Stimulated activated CD4-positive, alpha-beta T cell treated with anti-CD3 and anti-CD28 coated beads, Interleukin-15, amount 100 ng/mL, for 1 hour (primary cell): ENCODE measurements at places on chromosomes 4 and X.

DNA sequence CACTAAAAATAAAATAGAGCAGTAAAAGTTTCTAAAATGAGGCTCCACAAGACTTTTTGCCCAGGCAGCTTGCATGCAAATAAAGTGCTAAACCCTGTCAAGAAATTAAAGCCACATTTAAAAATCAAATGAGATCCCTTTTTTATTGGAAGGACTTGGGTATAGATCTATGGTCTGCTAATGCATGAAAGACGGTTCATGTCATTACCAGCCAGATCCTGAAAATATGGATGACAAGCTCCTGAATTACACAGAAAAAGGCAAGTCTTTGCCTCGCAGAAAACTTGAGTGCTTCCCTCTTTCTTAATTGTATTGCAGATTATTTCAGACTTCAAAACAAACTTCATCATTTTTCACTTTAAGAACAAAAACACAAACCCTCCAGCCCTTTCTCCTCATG is 169.6 kb downstream of the LDB2 start:
- DNase-seq: no peak

DNA sequence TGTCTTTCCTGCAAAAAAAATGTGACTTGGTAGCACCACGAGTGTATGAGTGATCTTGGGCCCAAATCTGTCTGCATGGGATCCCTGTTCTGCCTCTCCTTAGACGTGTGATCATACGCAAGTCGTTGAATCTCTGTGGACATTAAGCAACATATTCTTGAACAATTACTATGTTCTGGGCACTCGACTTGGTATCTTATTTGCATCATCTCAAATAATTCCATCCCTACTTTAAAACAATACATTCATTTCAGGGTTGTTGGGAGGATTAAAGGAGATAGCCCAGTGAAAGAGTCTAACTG is 145.4 kb upstream of the CPEB2 start:
- DNase-seq: no peak

DNA sequence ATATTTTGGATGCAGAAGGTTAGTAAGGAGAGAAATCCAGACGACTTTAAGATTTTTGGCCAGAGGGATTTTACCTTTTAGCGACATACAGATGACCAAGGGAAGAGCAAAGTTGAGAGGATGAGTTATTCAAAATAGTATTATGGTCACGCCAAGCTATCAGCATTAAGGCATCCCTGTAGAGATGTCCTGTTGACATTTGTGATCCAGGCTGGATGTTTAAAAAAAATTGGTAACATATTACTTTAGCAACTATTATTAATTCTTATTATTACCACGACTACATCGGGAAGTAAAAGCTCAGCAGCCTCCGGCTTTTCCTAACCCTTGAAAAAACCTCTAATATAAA is 562 bp upstream of the OSTC start:
- no peak for DNase-seq

DNA sequence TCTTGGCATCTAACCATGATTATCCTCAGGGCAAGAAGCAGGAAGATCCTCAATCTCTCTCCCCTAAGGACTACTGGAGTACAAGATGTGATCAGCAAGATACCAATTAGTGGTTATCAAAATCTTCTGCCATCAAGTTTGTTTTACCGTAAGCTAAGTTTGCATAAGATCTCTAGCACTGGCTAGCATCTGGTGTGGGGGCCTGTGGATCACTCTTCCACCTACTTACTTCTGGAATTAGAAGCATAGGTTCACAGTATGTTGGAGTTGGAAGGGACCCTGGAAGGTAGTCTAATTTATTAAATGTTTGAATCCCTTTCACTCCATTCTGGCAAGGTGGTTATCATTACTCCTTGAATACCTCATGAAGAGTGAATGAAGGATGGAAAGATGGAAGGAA is 93.3 kb upstream of the BANK1 start:
- DNase-seq: no peak

- DNase-seq: no peak
Observed at GRCh38 chr4:65805936-65806335, 135.6 kb upstream of the EPHA5 start.

DNA sequence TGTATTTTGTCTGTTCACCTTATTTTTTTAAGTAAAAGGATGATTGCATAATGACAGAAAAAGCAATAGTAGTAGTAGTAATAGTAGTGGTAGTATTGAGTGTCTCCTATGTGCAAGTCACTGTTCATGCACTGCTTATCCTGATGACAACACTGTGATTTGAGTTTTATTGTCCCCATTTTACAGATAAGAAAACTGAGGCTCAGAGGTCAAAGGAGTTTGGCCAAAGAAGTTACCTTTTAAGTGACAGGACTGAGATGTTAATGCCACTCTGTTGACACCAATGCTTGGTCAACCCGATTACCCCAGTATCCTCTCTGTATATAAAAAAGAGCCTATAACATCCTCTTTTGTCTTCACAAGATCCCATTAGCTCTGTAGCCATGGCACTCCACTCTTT is 100.5 kb upstream of the FRMPD3 start:
- no peak for DNase-seq

- DNase-seq: no peak
Observed at GRCh38 chr4:73698217-73698616, 42.2 kb upstream of the CXCL8 start.

- DNase-seq: no peak
Observed at GRCh38 chrX:125651426-125651825, 331.8 kb downstream of the TEX13C start.

- DNase-seq: no peak
Observed at GRCh38 chr4:48467891-48468290, 15.3 kb upstream of the SLC10A4 start.

GRCh38 chr4:148487181-148487580 is 45.0 kb upstream of the NR3C2 start:
- no peak for DNase-seq

GRCh38 chr4:37001688-37002436 is 242.7 kb upstream of the NWD2 start:
- no peak for DNase-seq

- no peak for DNase-seq
Observed at GRCh38 chr4:134201216-134202161, at the start of gene PABPC4L. Gene PABPC4L (minus strand): TSS chr4:134201789. CDS start chr4:134201019, 770 bp downstream.

DNA sequence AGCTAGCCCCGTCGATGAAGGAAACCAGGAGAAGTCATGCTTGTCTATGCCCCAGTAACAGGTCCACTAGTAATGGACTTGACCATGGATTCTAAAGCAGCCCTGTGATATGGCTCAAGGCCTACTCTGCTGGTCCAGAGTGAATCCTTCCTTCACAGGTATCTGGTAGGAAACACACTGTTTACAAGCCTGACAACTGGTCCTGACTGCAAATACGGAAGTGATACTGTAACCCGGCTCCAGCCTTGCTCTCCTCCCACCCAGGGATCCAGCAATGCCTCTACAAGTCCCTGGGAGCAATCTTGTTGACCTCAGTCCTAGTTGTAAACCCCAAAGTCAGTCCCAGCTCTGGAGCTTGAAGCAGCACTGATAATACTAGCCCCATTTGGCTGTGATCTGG is 239.2 kb upstream of the GRID2 start:
- DNase-seq: no peak

DNA sequence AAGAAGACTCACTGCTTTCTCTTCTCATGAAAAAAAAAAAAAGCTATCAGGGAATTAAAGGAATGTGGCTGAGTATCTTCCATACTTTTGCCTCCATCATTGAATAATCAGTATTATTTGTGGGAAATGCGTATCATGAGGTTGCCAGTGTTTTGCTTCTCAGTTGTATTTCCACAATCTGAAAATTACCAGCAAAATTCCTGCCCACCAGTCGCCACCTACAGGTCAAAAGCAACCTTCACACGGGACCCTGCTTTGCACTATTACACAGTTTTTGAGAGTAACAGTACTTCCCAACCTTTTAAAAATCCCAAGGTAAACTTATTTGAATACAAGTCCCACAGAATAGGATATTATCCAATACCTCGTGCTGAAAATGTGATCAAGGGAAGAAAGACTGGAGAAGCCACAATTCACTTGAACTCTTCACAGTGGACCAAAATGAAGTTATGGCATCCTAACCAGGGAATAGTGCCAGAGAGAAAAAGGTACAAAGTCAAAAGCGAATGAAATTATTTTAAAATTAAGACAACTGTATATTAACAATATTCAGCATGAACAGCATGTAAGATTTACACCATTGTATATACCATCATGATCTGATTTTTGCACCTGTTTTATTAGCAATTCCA is 30.4 kb downstream of the PGRMC1 start:
- DNase-seq: no peak

- DNase-seq: no peak
Observed at GRCh38 chrX:14616301-14616700, 87.0 kb downstream of the GLRA2 start.

- no peak for DNase-seq
Observed at GRCh38 chr4:96974295-96974694, 1134.4 kb downstream of the PDHA2 start.

- DNase-seq: no peak
Observed at GRCh38 chrX:37679888-37680287, 5.7 kb upstream of the XK start.

DNA sequence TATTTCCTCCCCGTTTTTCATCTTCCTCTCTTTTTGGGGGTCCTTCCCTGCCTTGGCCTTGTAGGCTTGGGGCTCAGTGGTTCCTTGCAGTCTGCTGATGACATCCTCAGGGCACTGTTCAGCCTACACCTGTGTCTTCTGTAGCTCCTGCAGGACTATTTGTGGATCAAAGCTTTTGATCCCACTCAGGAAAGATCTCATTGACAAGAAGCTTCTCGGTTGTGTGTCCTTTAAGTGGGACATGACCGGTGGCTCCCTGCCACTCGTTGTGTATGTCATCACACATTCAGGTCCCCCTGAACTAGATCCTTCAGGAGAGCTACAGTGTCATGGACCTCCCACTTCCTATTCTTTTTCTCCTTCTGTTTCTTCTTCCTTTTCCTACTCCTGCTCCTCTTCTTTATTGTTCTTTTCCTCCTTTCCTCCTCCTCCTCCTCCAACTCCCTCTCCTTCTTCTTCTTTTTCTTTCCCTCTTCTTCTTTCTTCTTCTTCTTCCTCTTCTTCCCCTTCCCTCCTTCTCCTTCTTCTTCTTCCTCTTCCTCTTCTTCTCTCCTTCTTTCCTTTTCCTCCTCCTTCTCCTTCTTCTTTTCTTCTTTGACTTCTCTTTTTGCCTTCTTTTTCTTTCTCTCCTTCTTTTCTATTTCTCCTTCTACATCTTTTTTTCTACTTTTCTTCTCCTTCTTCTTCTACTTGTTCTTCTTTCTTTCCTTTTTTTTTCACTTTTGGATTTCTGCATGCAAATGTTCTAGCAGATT is 67.8 kb downstream of the NBDY start:
- no peak for DNase-seq

- DNase-seq: no peak
Observed at GRCh38 chr4:159150821-159151390, 48.0 kb downstream of the RAPGEF2 start.

DNA sequence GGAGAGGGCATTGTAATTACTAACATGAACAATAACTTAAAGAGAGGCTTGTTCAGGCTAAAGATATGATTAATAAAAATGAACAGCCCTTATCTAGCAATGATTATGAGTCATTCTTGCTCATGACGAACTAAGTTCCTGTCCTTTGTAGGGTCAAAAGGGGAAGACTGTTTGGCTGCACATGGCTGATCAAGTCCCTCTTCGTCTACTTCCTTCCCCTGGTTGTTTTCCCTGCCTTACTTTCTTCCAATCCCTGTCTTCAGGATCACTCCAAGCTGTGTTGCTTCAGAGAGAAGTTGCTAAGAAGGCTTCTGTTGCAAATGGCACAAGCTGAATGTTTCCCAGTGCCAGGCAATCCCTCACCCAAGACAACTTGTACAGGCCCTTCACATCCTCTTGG is 115.0 kb upstream of the HS3ST1 start:
- DNase-seq: no peak

GRCh38 chrX:16654093-16654492 is 4.1 kb downstream of the S100G start:
- DNase-seq: no peak

DNA sequence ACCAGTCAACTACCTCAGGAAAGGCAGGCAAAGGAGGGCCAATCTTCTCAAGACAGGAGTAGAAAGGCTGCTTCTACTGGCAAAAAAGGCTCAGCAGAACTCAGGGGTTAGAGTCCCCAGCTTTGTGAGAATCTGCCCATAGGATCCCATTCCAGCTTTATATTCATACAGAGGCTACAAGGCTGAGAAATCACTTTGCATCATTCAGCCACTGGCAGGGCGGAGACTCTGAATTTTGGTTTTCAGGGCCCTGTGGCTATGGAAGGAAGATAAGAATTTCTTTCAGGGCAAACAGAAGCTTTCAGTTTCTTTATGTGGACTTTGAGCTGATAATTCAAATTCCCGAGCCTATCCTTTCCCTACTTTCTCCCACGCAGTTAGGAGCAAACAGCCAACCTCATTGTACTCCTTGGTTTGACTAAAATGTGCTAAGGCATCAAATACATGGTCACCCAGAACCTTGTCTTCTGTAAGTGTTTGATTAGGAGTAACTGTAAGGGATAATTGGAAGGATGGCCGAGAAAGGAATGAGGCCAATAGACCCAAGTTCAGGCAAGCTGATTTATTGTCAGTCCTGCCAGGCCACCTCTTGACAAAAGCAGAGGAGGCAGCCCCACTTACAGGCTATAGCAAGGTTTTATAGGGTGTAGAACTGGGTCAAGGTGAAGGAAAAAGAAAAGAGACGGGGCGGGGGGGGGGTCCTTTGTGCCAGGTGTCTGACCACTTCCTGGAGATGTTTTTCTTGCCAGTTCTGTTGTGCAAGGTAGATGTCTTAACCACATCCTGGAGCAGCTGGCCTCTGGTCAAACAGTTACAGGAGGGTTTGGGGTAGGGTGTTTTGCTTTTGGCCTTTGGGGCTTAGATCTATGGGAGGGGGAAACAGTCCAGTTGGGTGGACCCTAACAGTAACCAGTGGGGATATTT is 165.3 kb upstream of the PPP1R2C start:
- no peak for DNase-seq

DNA sequence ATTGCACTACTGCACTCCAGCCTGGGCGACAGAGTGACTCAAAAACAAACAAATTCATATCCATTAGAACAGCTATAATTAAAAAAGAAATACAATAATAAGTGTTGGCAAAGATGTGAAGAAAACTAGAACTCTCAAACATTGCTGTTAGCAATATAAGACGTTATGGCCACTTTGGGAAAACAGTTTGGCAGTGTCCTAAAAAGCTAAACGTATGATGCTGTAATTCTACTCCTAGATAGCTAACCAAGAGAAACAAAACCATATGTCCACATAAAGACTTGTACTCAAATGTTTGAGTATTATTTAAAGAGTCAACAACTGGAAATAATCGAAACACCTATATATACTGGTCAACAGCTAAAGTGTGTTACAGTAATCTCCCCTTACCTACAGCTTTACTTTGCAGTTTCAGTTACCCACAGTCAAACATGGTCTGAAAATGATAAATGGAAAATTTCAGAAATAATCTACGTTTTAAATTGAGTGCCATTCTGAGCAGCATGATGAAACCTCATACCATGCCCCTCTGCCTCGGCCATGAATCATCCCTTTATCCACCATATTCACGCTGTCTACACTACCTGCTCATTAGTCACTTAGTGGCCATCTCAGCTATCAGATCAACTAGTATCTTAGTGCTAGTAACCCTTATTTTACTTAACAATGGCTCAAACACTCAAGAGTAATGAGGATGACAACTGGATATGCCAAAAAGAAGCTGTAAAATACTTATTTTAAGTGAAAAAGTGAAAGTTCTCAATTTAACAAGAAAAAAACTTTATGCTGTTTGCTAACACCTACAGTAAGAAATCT is 4.9 kb downstream of the ELF2 start:
- DNase-seq: no peak

- DNase-seq: no peak
Observed at GRCh38 chr4:14829795-14830194, 172.5 kb upstream of the CPEB2 start.

- DNase-seq: no peak
Observed at GRCh38 chr4:189870511-189871234, 70.0 kb upstream of the FRG1 start.
